ENCODE measurements at places on chromosomes 5 and 9. TPM values are rescaled to one million over a fixed set of nuclear protein-coding genes. Genes with fewer than 3 reads are reported as not detected.

DNA sequence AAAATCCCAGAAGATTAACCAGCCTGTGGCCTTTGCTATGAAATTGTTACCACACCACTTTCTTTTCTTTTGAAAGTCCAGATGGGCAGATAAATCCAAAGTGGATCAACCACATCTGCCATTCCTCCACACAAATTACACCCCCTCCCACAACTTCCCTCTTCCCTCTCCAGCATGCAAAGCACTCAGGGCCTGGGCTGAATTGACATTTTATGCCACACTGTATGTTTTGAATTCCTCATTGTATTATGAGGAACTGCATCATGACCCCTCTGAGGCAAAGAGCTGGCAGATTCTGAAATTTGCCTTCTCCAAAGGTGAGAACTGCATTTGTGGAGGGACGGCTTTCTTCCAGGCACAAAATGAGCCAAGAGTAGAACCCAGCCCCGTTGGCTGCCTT lies 589.2 kb upstream of the KLF4 start:
- DNase-seq: no peak

DNA sequence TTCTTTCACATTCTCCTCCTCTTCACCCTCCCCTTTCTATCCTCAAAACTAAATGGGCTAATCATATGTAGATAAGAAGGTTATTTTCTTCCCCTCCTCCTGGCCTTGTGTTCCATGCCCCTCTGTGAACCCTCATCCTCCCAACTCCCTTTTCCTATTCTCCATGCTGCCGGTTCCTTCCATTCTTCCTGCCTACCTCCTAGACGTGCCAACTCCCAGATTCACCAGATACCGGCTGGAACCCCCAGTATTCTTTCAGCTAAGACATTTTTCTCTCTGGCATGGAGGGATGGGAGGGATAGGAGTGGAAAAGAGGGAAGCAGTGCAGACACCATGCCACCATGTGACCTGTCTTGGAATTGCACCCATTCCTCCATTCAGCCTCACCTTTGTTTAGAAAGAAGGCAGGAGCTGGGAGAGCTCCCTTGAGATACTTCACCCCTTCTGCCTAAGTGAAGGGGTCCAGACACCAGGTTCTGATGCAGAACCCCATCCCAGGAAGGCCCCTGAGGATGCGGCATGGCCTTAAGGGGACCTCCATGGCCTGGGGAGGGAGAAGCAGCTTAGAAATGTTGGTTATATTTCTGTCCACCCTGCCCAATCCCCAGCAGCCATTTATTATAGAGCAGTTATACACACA lies 4.8 kb downstream of the DNAJB5 start:
- DNase-seq: no peak

DNA sequence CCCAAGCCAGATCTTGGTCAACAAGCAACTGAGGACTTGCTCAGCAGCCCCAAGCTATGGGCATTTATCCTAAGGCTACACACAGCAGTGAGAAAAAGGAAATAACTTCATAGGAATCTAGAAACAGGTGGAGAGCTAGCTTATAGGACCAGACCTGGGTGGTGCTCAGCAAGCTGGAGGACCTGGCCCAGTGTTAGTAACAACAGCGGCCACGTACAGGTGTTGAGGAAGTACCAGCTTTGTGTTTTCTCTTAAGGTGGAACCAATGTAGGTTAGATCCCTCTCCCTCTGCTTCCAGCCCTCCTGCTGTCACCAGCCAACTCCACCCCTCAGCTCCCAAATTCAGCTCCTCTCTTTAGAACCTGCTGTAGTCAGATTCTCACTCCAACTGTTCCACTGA lies 43.4 kb downstream of the IRF1 start:
- no peak for DNase-seq

DNA sequence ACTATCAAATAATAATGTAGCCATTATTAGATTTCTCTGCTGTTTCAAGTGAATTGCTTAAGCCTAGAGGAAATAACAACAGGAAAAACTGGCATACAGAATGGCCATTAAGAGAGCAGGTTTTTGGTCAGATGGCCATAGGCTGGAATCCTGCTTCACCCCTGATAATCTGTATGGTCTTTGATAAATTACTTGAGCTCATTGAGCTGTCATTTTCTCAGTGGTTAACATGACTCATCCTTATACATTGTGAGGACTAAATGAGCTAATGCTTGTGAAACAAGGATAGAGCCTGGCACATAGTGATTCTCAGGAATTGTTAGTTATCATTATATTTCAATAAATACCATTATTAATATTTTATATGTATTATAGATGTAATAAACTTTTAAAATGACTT lies 516.5 kb downstream of the KIF4B start:
- DNase-seq: no peak

GRCh38 chr5:153516504-153517240 lies 26.2 kb downstream of the GRIA1 start:
- no peak for DNase-seq

GRCh38 chr5:168174376-168174775 lies 117.1 kb upstream of the WWC1 start:
- DNase-seq: no peak

DNA sequence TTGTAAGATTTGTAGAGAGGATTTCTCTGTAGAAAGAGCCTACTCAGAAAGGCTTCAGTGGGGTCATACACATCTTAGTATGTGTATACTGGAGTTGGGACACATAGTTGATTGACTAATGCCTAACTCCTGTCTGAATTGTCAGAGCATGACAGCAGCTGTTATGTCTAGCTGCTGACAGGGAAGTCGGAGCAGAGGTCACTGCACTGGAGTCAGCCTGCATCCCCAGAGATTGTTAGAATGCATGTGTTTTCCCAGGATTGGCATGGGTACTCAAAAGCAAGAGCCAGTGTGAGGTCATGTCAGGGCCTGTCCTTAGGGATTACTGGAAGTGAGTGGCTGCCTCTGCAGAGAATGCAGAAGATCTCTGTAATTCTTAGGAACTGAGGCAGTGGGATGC lies 82.7 kb downstream of the ITGA1 start:
- DNase-seq: no peak

DNA sequence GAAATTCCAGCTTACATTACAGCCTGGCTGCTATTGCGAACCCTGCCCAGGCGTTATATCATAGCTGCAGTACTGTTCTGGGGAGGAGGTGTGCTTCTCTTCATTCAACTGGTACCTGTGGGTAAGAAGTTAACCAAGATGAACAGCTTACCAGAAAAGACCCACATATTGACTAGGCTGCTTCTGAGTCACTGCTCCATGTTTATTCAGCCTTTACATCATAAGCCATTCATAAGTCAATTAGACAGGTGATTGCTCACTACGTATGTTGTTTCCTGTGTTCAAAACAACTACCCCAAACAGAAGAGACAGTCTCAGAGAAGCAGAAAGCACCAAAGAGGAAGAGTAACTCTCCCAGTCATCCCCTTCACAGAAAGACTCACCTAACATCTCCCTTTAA lies 34.7 kb upstream of the SLC22A5 start:
- no peak for DNase-seq

- DNase-seq: no peak
These were observed 248.6 kb upstream of the KLF4 start for GRCh38 chr9:107737987-107738743.

GRCh38 chr9:21903380-21903965 lies 90.7 kb downstream of the CDKN2A start:
- no peak for DNase-seq

The LYRM7 gene
- 10.1 TPM for total RNA-seq

Data from chondrocyte (in vitro differentiated cells).